ENCODE measurements at places on chromosomes 16 and 17. TPM values are rescaled to one million over a fixed set of nuclear protein-coding genes. Genes with fewer than 3 reads are reported as not detected.

GRCh38 chr17:43556292-43556691, 10.2 kb upstream of the ETV4 start:
- no peak overlapping the region for H3K4me3 ChIP-seq
- H3K27me3 ChIP-seq: peaks cover 63% of the 10 kb centered on the region
- H3K4me1 ChIP-seq: no peaks in the 10 kb centered on the region
- H3K27ac ChIP-seq: no peak overlapping the region
- DNase-seq: no peak
- no peaks in the 10 kb centered on the region for H3K36me3 ChIP-seq

GRCh38 chr17:7927596-7927995, 2.1 kb downstream of the KCNAB3 start:
- H3K36me3 ChIP-seq: no peaks in the 10 kb centered on the region
- H3K4me3 ChIP-seq: no peak overlapping the region
- H3K27ac ChIP-seq: no peak overlapping the region
- no peak for DNase-seq

- no peak overlapping the region for H3K4me3 ChIP-seq
- no peak overlapping the region for H3K27ac ChIP-seq
- no peaks in the 10 kb centered on the region for H3K36me3 ChIP-seq
Observed at GRCh38 chr17:29331075-29331707, 37.2 kb upstream of the NUFIP2 start.

GRCh38 chr16:72301523-72302236, 129.7 kb upstream of the PMFBP1 start:
- H3K27me3 ChIP-seq: no peaks in the 10 kb centered on the region
- no peak overlapping the region for H3K27ac ChIP-seq
- no peaks in the 10 kb centered on the region for H3K4me1 ChIP-seq

- H3K4me1 ChIP-seq: peaks cover 32% of the 10 kb centered on the region
- peak overlapping the region; percentile 75 for H3K4me3 ChIP-seq
- peak overlapping the region; percentile 72 for H3K27ac ChIP-seq
- peaks cover 17% of the 10 kb centered on the region for H3K27me3 ChIP-seq
- H3K36me3 ChIP-seq: peaks cover 12% of the 10 kb centered on the region
- no peak for DNase-seq
Observed at GRCh38 chr17:17497065-17497844, 1.1 kb upstream of the RASD1 start.

GRCh38 chr16:53052519-53053501, at the start of gene CHD9NB:
Gene CHD9NB, minus strand, starts transcription at chr16:53052897. Its CDS starts 8,739 bp downstream, at chr16:53044158.
- peaks cover 9% of the 10 kb centered on the region for H3K4me1 ChIP-seq
- no peaks in the 10 kb centered on the region for H3K27me3 ChIP-seq
- H3K36me3 ChIP-seq: no peaks in the 10 kb centered on the region
- no peak for DNase-seq
- H3K27ac ChIP-seq: no peak within 1 kb of the TSS
- H3K4me3 ChIP-seq: no peak within 1 kb of the TSS

Gene ITGAD
- total RNA-seq: 0.28 TPM

Gene TAT
- 0.09 TPM for total RNA-seq

Gene NTN1
- 2.0 TPM for total RNA-seq

Gene RAB11FIP4
- total RNA-seq: 9.2 TPM

Gene FBXW10B
- 0.80 TPM for total RNA-seq

Gene PTGES3L
- total RNA-seq: 0.76 TPM

Measured in thymus (tissue), 14 donors.